ENCODE measurements at places on chromosomes 11 and 22. TPM values are rescaled to one million over a fixed set of nuclear protein-coding genes. Genes with fewer than 3 reads are reported as not detected.
A peak's percentile ranks its signal among the peaks of the same experiment; 100 is the strongest.

DNA sequence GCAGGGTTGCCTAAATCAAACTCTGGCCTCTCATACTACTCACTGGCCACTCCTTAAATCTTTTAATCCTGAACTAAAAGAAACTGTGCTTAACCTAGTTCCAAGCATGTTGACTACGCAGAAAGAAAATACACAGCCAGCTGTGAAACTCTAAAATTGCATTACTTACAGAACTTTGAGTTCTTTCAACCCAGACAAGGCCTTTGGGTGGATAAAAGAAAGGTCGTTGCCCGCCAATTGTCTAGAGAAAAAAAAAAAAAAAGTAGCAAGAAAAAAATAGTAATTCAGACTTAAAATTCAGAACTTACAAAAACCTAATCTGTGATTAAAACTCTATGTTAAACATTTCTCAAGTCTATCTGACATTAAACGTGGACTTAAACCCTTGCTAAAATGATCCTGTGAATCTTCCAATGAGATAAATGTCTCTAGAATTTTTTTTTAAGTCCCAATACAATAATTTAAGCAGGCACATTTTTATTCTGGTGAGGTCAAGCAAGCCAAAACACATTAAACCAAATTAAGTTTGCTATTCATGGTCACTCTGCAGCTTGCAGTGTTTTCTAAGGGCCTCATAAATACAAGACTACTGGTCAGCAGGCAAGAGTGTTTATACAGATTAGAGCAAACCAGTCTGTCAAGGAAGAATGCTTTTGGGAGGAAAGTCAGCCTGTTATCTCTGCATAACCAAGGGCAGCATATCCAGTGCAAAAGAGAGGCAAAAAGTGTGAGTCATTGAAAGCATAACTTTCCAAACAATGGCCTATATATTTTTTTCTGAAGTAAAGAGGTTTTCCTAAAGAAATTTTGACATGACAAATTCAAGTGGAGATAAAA lies 29.5 kb upstream of the CCDC34 start:
- DNase-seq = peak; percentile 74

GRCh38 chr11:10982704-10983510 lies 125.1 kb upstream of the ZBED5 start:
- DNase-seq = peak; percentile 54

- DNase-seq = no peak
Measured at GRCh38 chr11:6692128-6692527, 9.0 kb upstream of the MRPL17 start.

- no peak for DNase-seq
Measured at GRCh38 chr11:72954860-72955259, 140.6 kb downstream of the ATG16L2 start.

DNA sequence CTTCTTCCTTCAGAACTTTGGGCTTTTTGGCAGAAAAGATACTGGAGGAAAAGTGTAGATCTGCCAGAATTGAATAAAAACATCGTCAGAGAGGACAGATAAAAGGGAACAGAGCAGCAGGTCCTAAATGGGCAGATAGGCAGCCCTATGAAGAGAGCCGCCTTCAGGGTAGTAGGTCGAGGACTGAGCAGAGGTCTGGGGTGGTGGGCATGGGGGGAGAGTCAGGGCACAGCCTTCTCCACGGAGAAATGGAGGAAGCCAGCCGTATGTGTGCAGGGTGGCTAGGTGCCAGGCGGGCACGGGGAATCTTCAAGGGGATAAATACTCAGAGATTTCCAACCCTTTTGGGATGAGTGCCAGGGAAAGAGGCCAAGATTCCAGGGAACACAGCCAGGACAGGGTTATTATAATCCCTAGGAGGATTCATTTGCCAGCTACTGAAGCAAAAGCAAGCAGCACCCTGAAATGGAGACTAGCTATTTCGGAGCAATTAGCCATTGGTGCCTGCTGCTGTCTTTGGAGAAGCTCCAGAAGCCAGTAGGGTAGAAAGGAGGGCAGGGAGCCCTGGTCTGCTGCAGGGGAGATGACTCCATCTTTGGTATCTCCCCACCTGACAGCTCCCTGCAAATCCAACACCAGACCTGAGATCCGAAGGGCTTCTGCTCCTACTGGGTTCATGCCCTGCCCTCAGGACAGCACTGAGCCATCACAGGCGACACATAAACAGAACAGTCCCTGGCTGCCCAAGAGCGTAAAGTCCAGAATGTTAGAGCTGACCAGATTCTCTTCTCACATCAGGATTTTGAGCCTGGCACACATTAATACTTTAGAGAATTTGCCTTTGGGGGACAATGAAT lies 174.5 kb upstream of the NTM start:
- peak; percentile 62 for DNase-seq

The FAM181B gene
- total RNA-seq = 0.23 TPM

The VSTM5 gene
- total RNA-seq = 15.6 TPM

The TRIM6 gene
- total RNA-seq = 10.1 TPM

The CLCF1 gene
- total RNA-seq = 48.3 TPM

The ARHGEF17 gene
- total RNA-seq = 11.0 TPM
